ENCODE measurements at places on chromosomes 2 and 18. TPM values are rescaled to one million over a fixed set of nuclear protein-coding genes. Genes with fewer than 3 reads are reported as not detected.

Gene LBH
- total RNA-seq, result 140 TPM

Gene C2orf72
- 6.0 TPM for total RNA-seq

Gene BCL11A
- total RNA-seq, result 0.17 TPM

Gene CDKL4
- not detected for total RNA-seq

Gene MAP2
- total RNA-seq, result 1.9 TPM

Gene G6PC2
- not detected for total RNA-seq

Gene STPG4
- total RNA-seq, result not detected

Gene RNPEPL1
- total RNA-seq, result 57.2 TPM

Gene SPP2
- not detected for total RNA-seq

Gene UGT1A3
- total RNA-seq, result 0.13 TPM

Gene FOXI3
- total RNA-seq, result 0.05 TPM

Gene SMARCAL1
- 13.9 TPM for total RNA-seq

Gene GPN1
- total RNA-seq, result 65.3 TPM

Gene EPHA4
- 1.1 TPM for total RNA-seq

Gene GTF2A1L
- not detected for total RNA-seq

Gene TEX44
- not detected for total RNA-seq

Gene KLHL41
- 0.13 TPM for total RNA-seq

Gene OSBPL1A
- 15.4 TPM for total RNA-seq

Gene METTL4
- 4.9 TPM for total RNA-seq

Gene TFCP2L1
- 23.9 TPM for total RNA-seq

Gene TGFBRAP1
- 16.5 TPM for total RNA-seq

Gene SFT2D3
- total RNA-seq, result 4.4 TPM

Gene CTLA4
- total RNA-seq, result not detected

Gene AQP12B
- not detected for total RNA-seq
